Neuronal stem cell (in vitro differentiated cells): ENCODE measurements at places on chromosomes 7 and 10.

DNA sequence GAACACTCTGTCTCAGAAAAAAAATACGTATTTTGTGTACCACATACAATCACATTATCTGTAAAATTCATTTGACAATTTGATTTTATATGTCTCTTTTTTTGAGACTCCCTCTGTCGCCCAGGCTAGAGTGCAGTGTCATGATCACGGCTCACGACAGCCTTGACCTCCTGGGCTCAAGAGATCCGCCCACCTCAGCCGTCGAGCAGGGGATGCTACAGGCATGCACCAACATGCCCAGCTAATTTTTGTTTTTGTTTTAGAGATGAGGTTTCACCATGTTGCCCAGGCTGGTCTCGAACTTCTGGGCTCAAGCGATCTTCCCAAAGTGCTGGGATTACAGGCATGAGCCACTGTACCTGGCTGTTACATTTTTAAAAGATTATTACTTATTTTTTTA lies 11.6 kb upstream of the BAZ1B start:
- no peak for DNase-seq
- no peak overlapping the region for H3K27ac ChIP-seq
- H3K4me3 ChIP-seq = no peak overlapping the region
- H3K36me3 ChIP-seq = peaks cover 18% of the 10 kb centered on the region
- no peaks in the 10 kb centered on the region for H3K4me1 ChIP-seq
- no peaks in the 10 kb centered on the region for H3K27me3 ChIP-seq

- no peaks in the 10 kb centered on the region for H3K36me3 ChIP-seq
- H3K4me1 ChIP-seq = peaks cover 2% of the 10 kb centered on the region
- no peak overlapping the region for H3K4me3 ChIP-seq
- DNase-seq = no peak
- no peak overlapping the region for H3K27ac ChIP-seq
Measured at GRCh38 chr7:8363407-8364015, 69.9 kb upstream of the NXPH1 start.

DNA sequence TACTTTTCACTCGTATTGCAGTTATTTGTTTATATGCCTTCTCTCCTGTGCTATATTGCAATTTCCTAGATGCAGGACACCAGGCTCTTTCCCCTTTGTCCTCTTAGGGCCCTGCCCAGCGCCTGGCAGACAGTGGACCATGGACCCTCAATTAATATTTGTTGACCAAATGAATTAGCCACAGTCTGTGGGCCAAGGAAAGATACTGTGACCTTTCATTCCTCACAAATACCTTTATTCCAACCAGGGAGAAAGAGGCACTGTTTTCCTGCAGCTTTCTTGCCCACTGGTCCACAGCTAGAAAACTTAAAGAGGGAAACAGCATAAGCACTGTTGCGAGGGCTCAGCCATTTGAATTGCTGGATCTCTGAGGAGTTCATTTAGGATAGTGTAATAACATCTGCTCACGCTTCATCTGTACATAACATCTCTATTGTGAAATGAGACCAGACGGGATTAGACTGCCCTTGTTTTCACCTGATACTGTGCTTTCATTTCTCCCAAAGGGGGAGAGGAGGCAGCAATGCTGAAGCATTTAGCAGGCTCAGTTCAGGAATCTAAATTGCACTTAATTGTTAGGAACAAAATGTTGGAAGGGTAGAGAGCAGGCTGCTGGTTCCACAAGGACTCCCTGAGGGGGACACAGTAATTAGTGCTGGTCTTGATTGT lies 46.7 kb downstream of the TNS3 start:
- H3K27me3 ChIP-seq = peaks cover 3% of the 10 kb centered on the region
- peak overlapping the region; percentile 95 for H3K27ac ChIP-seq
- peaks cover 3% of the 10 kb centered on the region for H3K4me1 ChIP-seq
- H3K36me3 ChIP-seq = no peaks in the 10 kb centered on the region

DNA sequence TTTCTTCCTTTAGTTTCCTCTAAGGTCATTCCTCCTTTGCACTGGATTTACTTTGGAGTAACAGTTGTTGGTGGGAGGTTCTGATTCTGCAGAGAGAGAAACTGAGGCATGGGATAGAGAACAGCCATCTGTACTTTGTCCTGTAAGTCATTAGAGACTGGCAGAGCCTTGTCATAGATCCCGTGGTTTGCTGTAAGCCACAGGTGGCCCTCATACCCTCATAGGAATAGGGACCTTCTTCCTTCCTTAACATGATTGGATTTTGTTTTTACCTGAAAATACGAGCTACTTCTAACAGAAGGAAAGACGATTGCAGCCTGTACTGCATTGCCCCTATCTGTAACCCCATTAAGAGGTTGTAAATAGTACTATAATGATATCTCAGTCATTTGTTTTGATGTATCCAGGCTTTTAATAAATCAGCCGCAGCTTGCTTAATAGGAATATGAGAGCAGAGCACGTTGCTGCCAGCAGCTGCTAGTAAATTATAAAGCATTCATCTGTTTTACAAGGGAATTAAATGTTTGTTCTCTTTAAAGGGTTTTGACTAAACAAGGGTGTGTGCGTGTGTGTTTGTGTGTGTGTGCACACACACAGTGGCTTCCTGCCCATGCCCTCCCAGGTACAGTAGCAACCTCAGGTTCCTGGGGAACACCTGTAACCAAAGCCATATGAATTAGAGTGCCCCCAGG lies 249.8 kb downstream of the AUTS2 start:
- H3K4me3 ChIP-seq = no peak overlapping the region
- H3K36me3 ChIP-seq = no peaks in the 10 kb centered on the region
- H3K4me1 ChIP-seq = no peaks in the 10 kb centered on the region
- no peaks in the 10 kb centered on the region for H3K27me3 ChIP-seq
- no peak overlapping the region for H3K27ac ChIP-seq
